ENCODE measurements at places on chromosomes 6 and 20.

- no peak for DNase-seq
These were observed 210.0 kb upstream of the PRDM1 start for GRCh38 chr6:105875974-105876640.

DNA sequence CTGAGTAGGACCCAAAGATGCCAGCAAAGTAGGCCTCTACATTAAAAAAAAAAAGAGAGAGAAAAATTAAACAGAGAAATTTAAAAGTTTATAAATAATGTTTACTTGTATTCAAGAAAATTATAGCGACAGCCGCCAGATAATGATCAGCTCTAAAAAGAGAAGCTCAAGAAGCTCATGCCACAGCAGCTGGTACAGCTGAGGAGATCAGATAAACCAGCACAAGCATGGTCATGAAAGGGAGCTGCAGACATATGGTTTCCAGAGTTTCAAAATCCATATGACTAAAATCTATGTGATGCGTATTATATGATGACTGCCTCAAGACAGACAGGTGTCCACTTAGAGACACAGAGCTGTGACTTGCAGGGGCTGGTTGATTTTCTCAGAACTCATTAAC is 13.6 kb upstream of the HLA-C start:
- no peak for DNase-seq

GRCh38 chr6:69705954-69706353 is 90.9 kb downstream of the LMBRD1 start:
- DNase-seq = no peak

GRCh38 chr20:62479156-62479555 is 3.4 kb upstream of the GATA5 start:
- no peak for DNase-seq

- no peak for DNase-seq
These were observed 63.5 kb upstream of the L3MBTL3 start for GRCh38 chr6:129954749-129955431.

DNA sequence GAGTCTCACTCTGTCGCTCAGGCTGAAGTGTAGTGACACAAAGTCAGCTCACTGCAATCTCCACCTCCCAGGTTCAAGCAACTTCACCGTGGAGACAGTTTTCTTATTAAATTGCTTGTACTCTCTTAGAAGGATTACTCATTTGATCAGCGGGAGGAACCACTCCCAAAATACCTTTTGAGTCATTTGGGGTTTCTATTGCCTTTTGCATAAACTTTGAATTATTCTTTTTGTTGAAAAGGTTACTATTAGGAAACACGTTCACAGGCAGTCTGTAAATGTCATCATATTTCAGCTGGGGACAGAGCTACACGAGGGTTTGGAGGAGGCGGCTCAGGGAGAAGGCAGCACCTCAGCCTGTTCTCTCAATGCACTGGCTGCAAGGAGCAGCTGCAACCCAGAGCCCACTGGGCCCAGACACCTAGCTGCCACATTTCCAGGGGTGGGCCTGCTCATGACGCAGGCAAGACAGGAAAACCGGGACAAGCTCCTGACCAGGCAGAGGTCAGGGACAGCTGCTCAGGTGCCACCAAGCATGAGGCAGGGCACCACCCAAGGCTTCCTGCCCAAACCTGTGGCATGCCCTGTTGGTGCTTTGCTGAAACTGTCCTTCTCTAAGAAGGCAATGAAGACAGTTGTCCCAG is 205.9 kb downstream of the BMP7 start:
- no peak for DNase-seq

- no peak for DNase-seq
These were observed 144.5 kb upstream of the DST start for GRCh38 chr6:56787209-56787608.

DNA sequence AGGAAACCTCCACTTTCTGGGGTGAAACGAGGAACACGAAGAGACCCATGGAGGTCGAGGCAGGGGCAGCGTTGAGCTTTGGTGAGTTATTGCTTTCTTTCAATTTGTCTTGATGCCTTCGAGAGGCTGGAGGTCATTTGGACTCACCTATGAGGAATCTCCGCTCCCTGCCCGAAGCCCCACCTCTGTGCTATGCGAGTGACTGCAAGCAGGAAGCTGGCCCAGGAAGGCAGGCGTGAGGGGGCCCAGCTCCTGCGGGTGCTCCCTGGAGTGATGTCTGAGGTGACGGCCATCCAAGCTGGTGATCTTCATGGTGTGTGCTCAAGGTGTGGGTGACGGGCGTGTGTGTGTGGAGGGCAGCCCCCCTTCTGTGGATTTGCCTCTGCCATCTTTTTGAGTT is 13.0 kb downstream of the PSMG4 start:
- DNase-seq = peak; percentile 33

DNA sequence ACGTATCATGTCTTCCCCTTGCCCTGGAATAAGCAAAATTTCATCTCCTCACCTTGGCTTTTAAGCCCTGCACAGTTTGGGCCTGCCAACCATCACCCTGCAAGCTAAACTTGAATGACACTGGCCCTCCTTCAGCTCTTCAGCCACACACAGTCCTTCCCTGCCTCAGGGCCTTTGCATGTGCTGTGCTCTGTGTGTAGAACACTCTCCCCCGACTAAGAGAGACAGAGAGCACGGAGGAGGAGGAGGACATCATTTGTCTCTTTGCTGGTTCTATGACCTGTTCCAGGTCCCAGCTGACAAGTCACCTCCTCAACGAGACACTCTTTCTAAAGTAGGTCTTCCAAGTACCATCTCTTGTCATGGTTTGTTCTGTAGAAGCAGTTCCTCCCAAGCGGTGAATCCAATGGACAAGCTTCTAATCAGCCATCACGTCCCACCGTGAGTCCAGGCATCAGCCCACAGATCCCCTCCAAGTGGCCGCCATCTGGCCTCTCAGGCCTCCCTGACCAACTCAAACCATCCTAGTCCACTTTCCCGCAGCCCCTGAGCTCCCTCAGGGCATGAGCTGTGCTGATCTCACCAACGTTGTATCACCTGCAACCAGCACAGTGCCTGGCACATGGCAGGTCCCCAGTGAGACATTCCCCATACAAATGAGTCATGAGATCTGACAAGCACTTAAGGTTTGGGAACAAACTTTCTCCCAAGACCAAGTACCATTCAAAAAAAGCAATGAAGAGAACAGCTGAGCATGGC is 30.5 kb downstream of the NFATC2 start:
- no peak for DNase-seq

DNA sequence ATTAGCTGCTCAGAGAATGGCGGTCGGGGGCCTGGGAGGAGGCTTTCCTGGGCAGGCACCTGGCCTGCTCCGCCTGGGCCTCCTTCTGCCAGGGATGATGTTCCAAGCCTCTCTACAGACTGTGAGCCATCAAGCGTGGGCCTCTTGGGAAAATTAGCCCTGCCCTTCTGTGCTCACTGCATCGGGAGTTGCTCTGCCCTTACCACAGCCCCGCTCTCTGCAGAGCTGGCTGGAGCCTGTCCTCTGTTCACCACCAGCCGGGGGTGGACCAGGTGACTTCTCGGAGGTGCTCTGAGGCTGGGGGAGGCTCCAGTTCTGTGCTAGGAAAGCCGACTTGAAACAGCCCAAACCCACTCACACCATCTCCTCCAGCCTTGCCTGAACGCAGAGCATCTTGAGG is 24.2 kb downstream of the MDGA1 start:
- no peak for DNase-seq

- DNase-seq = no peak
These were observed 109.1 kb downstream of the PRDM1 start for GRCh38 chr6:106194949-106195921.

GRCh38 chr6:2911171-2911570 is 8.1 kb upstream of the SERPINB9 start:
- DNase-seq = no peak

GRCh38 chr6:110415086-110415916 is at the start of gene DDO:
Gene DDO (minus strand): TSS chr6:110415575. CDS start chr6:110413462, 2,113 bp downstream.
- DNase-seq = peak; percentile 86

DNA sequence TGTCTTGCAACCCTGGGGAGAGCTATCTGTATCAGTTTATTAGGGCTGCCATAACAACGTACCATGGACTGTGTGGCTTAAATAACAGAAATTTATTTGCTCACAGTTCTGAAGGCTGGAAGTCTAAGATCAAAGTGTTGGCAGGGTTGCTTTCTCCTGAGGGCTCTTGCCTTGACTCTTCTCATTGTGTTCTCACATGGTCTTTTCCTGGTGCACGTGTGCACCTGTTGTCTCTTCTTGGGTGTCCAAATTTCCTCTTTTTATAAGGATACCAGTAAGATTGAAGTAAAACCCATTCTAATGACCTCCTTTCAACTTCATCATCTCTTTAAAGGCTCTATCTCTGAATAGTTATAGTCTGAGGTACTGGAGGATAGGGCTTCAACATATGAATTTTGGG is 72.3 kb upstream of the PDE7B start:
- no peak for DNase-seq

- peak; percentile 50 for DNase-seq
These were observed 56.5 kb downstream of the PTPRK start for GRCh38 chr6:128463942-128464341.

DNA sequence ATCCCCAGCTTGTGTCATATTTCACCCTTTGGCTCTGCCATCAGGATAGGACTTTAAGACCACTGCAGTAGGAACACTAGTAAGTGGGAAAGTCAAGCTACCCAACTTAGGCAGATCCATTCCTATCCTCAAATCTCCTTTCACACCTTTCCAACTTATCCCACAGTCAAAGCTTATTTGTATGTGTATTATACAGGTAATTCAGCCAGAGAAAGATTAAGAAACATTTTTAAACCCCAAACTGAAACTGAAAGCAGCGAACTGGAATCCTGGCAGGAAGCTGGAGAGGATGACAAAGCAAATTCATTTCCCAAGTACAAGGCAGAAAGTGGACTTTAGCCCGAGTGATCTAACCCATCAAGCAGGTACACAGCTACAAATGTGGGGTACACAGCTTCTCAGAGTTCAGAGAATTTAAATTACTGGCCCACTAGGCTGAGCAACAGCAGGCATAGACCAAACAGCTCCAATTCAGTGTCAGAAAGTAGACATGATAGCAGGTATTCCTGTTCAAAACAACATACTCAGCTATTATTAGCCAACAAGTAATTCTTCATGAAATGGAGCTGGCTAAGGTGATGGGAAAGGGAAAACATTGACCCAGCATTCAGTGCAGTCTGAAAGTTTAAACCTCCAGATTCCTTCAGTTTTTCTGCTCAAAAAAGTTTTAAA is 39.1 kb downstream of the ILRUN start:
- no peak for DNase-seq

GRCh38 chr6:44976677-44977641 is 351.2 kb upstream of the RUNX2 start:
- DNase-seq = no peak

DNA sequence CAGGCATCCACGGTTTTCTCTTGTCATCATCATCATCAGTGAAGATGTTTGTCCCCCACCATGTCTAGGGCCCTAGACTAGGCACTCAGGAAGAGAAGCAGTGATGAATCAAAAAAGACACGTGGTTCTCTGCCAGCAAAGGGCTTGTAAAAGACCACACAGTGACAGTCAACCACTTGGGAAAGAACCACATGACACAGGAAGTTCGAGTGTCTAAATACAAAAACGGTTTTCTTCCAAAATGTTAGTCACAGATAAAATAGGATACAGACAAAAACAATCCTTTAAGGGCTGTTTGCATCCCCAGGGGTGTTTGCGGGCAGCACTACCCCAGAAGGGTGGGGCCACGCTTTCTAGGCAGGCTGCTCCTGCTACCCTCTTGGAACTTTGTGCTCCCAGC is 356.8 kb upstream of the AGPAT4 start:
- no peak for DNase-seq

- DNase-seq = no peak
These were observed 52.8 kb downstream of the MYLIP start for GRCh38 chr6:16181439-16182297.

DNA sequence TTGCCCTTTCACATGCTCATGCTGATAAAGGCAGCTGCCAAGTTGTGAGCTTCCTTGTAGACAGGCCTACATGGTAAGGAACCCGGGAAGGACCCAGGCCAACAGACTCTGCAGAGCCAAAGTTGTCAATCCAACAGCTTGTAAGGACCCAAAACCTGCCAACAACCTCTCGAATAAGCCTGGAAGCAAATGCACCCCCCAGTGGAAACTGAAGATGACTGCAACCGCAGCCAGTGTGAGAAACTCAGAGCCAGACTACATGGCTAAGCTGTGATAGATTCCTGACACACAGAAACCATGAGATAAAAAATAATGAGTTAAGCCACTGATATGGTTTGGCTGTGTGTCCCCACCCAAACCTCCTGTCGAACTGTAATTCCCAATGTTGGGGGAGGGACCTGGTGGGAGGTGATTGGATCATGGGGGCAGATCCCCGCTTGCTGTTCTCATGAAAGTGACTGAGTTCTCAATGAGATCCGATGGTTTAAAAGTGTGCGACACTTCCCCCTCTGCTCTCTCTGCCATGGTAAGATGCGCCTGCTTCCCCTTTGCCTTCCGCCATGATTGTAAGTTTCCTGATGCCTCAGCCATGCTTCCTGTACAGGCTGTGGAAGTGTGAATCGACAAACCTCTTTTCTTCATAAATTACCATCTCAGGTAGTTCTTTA is 18.8 kb upstream of the CLPSL2 start:
- no peak for DNase-seq

GRCh38 chr6:139981768-139982181 is 607.3 kb upstream of the CITED2 start:
- DNase-seq = no peak

DNA sequence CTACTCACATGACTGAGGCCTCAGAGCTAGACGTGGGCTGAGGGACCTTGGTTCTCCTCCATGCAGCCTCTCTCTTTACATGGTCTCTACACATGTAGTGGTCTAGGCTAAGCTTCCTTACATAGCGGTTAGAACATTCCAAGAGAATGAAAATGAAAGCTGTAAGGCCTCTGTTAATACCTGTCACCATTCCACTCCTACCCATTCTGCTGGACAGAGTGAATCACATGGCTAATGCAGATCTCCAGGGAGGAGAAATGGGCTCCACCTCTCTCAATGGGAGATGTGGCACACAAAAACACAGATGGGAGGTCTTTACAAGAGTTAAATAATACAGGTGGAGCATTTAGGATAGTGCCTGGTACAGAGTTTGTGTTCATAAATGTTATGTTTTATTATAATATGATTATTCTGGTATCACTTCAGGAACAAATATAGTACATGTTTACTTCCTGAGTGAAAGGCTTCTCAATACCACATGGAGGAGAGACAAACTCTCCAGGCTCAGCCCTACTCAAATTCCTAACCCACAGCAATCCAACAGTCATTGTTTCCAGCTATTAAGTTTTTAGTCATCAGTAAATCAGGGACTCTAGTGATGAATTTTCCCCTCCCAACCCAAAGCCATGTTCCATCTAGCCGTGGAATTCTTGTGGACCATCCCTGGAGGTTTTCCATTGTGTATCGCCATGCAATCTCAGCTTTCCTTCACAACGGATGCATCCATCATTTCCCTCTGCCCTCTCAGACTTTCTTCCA is 57.9 kb downstream of the ISM1 start:
- no peak for DNase-seq

- DNase-seq = no peak
These were observed 102.4 kb downstream of the CDH26 start for GRCh38 chr20:60060593-60060992.

- no peak for DNase-seq
These were observed 55.5 kb downstream of the PRDM1 start for GRCh38 chr6:106141441-106142237.

DNA sequence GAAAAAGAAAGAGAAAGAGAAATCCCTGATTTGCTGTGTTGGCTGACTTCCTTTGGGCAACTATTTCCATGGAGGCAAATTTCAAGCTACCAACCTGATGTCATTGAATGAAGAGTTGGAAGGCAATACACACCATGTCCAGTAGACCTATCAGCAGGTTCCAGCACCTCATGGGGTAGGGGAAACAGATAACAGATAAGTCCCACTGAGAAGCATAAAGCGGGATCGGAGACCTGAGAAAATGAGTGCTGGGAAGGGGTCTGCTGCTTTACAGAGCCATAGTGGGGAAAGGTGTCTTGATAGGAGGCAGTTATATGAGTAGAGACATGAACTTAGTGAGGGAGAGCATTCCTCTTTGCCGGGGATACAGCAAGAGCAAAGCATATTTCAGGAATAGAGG is 244.9 kb downstream of the PLCB1 start:
- no peak for DNase-seq

Measured in Right ventricle myocardium inferior (tissue), 1 donor.